ENCODE measurements at places on chromosomes 5 and 9. TPM values are rescaled to one million over a fixed set of nuclear protein-coding genes. Genes with fewer than 3 reads are reported as not detected.

Gene CENPK
- 19.4 TPM for total RNA-seq

Gene GRXCR2
- total RNA-seq: not detected

Gene MLANA
- total RNA-seq: not detected

Gene DNAH5
- total RNA-seq: 2.3 TPM

Gene SLC6A19
- total RNA-seq: 0.07 TPM

Data from A549 treated with ZK216348 at 1 μM for 4 hours (cell line).